ENCODE measurements at places on chromosomes 11 and 22.
A peak's percentile ranks its signal among the peaks of the same experiment; 100 is the strongest.

GRCh38 chr11:31801298-31801702, 9.8 kb downstream of the PAX6 start:
- DNase-seq = no peak

DNA sequence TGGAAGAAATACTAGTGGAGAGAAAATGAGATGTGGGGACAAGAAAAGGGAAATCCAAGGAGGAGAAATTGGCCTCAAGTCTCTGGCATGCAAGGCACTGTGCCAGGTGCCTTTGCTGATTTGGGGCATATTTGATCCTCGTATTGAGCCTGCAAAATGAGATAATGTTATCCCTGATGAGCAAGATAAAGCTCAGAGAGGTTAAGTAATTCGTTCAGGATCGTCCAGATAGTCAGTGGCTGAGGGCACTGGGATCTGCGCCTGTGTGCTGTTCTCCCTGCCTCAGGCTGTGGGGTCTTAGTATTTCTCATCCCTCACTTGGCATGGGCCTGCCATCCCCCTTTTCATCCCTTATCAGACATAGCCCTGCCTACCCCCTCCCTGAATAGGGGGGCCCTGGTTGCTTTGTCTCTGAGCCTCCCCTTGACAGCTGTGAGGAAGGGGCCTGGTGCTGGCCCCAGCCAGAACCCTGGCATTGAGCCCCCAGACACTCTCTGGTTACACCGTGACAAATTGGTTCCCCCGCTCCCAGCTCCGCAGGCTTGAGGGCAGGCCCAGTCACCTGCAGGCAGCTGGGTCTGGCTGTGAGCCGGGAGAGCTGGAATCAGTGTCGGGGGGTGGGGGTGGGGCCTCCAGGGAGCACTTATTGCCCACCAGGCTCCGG, 85.7 kb downstream of the NECTIN1 start:
- DNase-seq = no peak

- no peak for DNase-seq
Observed at GRCh38 chr11:26830218-26830617, 108.4 kb upstream of the SLC5A12 start.

DNA sequence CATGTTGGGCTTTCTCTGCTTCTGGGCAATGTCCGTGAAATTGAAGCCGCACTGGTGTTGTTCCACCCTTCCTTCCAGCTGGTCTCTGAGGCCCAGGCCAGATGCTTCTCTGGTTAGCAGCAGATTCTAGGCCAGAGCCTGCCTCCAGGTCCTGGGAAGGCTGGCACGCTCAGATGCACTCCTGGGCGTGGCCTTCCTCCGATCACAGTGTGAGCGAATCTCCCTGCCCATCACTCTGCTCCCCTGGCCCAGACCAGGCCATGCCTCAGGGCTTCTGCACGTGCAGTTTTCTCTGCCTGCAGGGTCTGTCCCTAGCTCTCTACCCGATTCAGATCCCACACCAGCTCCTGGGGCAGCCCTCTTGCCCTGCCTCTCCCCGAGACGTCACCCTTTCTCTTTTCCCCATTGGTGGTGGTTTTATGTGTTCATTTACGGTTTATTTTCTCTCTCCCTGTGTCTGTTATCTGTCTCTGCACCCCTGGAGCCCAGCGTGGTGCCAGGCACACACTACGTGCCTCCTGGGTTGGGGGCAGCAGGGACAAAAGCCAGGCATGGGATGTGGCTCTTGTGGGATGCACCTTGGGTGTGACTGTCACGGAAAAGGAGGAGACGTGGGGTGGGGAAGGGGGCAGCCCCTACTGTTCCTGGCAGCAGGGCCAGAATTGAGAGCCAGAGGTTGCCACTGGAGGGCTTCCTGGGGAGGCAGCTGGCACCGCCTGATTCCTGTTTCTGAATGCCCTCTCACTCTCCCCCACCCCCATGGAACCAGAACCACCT, 66.0 kb downstream of the KCNQ1 start:
- no peak for DNase-seq

DNA sequence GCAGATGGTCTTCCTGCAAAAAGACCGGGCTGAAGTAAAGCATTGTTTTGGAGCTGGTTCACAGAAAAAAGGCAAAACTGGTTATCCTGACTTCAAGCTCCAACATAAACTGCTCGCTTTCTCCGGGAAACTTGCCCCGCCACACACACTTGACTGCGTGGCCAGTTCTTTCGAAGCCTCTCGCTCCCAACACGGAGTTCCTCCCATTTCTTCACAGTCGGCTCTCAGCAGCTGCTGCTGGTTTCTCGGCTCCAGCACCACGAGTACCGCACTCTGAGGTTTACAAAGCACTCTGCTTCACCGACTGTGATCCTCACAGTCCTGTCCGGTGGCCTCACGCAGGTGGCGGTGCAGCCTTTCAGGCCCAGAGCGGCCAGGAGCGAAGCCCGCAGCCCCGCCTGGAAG, 264 bp downstream of the CHEK1 start:
- no peak for DNase-seq

- DNase-seq = no peak
Observed at GRCh38 chr11:126917531-126918204, 82.9 kb downstream of the KIRREL3 start.

- no peak for DNase-seq
Observed at GRCh38 chr11:121452609-121453150, at the start of gene SORL1-AS1. TSS of gene SORL1-AS1 (minus strand) at chr11:121452967.

DNA sequence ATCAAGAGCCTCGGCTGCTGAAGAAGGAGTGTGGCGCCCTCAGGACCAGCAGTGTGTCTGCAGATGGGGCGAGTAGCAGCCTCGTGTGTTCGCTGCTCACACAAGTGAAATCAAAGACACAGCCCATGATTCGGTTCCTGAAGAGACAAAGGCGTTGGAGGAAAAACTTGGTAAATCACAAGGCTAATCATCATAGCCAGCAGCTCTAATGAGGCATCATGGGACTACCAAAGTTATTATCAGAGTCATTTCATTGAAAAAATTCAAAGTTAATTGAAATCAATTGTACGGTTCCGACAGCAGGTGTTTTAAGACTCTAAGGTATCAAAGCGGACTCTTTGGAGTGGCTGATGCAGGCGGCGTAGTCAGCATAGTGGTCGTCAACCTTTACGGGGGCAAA, 9.5 kb downstream of the PHF21B start:
- DNase-seq = peak; percentile 22

GRCh38 chr22:36663561-36663960, 40.0 kb downstream of the CACNG2 start:
- DNase-seq = no peak

- no peak for DNase-seq
Observed at GRCh38 chr11:30917859-30918478, 331.8 kb upstream of the MPPED2 start.

DNA sequence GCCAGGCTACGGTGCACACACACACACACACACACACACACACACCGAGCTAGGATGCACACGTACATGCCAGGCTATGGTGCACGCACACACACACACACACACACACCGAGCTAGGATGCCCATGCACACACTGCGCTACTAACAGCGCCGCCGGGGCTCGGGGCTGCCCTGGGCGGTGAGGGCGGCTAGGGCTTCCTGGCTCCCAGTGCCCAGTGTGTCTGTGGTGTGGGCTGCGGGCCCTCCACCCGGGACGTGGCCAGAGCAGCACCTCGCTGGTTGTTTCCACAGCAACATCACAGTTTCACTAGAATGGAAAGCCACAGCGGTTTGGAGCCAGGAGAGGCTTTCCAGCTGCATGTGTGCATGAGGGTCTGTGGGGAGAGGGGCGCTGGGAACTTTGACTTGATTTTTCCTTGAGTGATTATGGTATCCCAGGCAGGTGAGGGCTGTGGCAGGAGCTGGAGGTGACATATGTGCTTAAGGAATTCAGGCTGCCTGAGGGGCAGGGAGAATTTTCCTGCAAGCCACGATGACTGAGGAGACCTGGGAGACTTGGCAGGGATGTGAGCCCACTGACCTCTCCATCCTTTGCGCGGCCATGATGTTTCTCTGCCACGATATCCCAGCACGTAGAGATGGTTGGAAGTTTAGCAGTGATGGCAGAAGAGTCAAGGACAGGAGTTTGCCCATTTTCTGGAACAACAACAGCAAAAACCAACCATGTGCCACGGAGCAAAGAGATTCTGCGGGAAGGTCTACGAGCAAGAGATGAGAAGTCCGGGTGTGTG, 195.9 kb downstream of the SNX19 start:
- DNase-seq = no peak

- no peak for DNase-seq
Observed at GRCh38 chr22:29331213-29331612, 15.7 kb upstream of the RASL10A start.

DNA sequence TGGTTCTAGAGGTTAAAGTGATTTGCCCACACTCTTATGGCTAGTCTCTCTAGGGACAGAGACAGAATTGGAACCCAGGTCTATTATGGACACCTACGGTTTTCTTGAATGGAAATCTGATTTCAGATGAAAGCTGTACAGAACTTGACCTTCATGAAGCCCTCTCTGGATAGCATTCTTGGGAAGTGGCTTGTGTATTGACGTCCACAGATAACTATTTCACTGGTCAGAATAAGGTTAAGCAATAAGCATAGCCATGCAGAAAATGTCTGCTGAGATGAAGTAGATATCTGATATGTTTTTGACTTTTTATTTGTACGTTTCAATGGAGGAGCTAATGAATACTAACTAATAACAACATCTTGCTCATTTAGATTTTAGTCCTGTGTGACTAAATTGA, 1.1 kb downstream of the TLCD5 start:
- no peak for DNase-seq
